ENCODE measurements at places on chromosomes 2 and 18.
A peak's percentile ranks its signal among the peaks of the same experiment; 100 is the strongest.

- no peak for DNase-seq
Measured at GRCh38 chr2:37780387-37780676, 108.9 kb upstream of the CDC42EP3 start.

DNA sequence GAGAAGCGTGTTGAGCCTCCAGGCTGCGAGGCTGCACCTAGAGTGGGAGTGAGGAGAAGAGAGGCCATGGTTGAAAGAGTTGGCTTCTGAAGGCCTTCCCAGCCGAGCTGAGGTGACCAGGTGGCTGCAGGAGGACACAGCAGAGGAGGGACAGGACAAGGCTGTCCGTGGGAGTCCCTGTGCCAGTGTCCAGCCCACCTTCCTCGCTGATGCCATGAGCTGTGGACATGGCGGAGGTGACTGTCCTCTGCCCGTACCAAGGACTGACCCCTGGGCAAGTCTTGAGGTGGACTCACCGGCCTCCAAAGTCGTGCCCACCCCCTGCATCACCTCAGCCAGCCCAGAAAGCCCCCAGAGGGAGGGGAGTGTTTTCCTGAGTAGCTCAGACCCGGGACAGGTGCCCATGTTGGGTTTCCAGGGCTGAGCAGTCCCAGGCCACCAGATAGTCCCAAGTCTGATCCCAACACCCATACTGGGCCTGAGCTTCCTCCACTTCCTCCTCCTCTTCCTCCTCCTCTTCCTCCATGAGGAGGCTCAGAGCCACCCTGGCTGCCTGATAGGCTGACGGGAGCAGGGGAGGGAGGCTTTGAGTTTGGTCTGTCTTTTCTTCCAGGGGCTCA, 43.0 kb upstream of the FOSL2 start:
- no peak for DNase-seq

- peak; percentile 98 for DNase-seq
Measured at GRCh38 chr2:37083873-37084794, at the start of the genes GPATCH11 and HEATR5B. Gene GPATCH11, plus strand, starts transcription at chr2:37084518. Its CDS starts 3,864 bp downstream, at chr2:37088382. Gene HEATR5B, minus strand, starts transcription at chr2:37084372. Its CDS starts 958 bp downstream, at chr2:37083414.

DNA sequence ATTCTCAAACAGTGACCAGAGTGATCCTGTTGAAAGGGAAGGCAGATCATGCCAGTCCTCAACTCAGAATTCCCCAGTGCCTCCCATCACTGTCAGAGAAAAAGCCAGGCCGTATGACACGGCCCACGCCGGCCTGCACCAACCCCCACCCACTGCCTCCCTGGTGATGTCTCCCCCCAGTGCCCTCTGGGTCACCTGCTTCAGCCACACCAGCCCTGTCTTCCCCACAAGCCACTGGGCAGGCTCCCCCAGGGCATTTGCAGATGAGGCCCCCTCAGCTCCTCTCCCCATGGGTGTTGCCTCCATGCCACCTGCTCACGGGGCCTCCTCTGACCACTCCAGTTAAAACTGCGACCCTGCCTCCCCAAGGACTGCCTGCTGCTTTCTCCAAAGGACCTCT, 169.8 kb downstream of the SH3RF3 start:
- DNase-seq: no peak

DNA sequence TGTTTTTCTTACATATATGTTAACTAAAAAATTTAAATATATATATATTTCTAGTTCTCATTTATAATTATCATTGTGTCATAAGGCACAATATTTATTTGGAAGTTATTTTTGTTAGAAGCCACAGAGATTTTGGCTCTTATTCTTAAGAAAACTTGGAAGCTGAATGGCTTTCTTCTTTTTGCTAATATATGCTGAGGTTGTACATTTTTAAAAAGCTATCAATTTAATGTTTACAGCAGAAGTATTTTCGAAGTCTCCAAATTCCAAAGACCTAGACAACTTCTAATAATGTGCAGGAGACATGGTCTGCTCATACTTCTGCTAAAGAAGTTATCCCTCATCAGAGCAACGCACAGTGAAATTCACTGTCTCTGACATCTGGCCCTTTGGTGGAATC, 3.7 kb upstream of the PIEZO2 start:
- no peak for DNase-seq

GRCh38 chr2:230982126-230982525, 13.8 kb upstream of the SPATA3 start:
- no peak for DNase-seq

DNA sequence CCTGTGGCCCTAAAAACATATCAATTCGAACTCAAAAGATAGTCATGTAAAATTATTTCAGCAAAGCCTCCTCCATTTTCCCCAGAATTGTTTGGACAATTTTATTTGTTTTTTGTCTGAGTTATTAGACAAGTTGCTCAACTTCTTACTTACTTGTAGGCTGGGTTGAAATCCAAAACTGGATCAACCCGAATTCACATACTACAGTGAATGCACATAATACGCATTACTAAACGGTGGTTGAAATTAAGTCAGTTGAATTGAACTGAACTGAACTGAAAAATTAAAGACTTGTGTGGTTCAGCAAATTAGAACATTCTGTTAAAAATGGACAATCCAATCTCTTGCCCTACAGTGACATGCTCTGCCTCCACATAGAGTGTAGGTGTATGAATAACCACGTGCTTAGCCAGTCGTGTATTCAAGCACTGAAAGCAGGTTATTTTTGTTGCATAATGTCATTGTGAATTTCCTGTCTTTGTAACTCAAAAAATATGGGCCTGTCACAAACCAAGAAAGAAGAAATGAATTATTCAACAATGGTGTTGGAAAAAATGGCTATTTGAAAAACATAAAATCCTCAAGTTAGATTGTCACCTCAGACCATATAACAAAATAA, 441.0 kb downstream of the TXNL1 start:
- DNase-seq: peak; percentile 12

GRCh38 chr2:20599001-20599600, 51.8 kb downstream of the HS1BP3 start:
- no peak for DNase-seq

DNA sequence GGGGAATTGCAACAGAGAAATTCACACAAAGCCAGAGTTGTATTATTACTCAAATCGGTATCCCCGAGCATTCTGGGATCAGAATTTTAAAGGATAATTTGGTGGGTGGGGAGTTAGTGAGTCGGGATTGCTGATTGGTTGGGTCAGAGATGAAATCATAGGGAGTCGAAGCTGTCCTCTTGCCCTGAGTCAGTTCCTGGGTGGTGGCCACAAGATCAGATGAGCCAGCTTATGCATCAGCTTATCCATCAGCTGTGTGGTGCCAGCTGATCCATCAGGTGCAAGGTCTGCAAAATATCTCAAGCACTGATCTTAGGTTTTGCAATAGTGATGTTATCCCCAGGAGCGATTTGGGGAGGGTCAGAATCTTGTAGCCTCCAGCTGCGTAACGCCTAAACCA, 34.3 kb upstream of the ITM2C start:
- DNase-seq: no peak

- no peak for DNase-seq
Measured at GRCh38 chr2:14423145-14423906, 209.2 kb upstream of the LRATD1 start.

- DNase-seq: no peak
Measured at GRCh38 chr2:165648801-165649200, 145.2 kb downstream of the GALNT3 start.

- DNase-seq: no peak
Measured at GRCh38 chr2:127163921-127164320, 56.2 kb downstream of the CYP27C1 start.

DNA sequence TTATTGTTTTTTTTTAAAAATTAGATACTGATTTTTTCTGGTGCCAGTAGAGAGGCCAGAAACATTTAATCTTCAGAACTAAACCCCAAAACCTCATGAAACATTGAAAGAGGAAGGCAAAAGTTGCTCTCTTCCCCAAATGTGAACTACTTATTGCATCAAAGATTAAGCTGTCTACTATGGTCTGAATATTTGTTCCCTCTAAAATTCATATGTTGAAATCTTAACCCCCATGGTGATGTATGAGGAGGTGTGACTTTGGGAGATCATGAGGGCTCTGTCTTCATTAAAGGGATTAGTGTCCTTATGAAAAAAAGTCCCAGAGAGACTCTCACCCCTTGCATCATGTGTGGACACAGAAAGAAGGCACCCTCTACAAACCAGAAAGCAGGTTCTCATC, 28.2 kb upstream of the SLC8A1 start:
- no peak for DNase-seq

DNA sequence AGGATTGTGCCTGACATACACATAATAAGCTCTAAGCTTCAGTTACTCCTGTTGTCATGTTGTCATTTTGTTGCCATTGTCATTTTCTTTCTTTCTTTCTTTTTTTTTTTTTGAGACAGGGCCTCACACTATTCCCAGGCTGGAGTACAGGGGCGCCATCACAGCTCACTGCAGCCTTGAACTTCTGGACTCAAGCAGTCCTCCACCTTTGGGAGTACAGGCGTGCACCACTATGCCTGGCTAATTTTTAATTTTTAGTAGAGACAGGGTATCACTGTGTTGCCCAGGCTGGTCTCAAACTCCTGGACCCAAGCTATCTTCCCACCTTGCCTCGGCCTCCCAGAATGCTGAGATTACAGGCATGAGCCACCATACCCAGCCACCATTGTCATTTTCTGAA, 30.9 kb upstream of the SCLY start:
- DNase-seq: no peak

- DNase-seq: no peak
Measured at GRCh38 chr2:45040786-45041185, 31.5 kb upstream of the SIX2 start.

GRCh38 chr18:74387383-74387782, 69.7 kb downstream of the DIPK1C start:
- DNase-seq: no peak

DNA sequence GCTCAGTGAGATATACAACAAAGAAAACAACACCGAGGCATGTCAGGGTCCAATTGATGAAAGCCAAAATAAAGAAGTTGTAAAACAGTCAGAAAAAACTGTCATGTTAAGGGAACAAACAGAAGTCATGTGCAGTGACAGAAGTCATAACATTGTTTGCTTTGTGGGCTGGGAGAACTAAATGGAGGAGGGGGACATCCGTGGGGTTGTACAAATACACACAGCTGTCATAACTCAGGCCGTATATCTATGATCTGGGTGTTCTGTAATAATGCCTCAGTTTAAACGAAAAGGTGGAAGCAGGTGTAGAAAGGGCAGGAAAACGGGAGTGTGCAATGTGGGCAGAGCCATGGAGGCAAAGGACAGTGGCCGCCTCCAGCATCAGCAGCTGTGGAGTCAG, 27.3 kb downstream of the TIMM21 start:
- DNase-seq: no peak

DNA sequence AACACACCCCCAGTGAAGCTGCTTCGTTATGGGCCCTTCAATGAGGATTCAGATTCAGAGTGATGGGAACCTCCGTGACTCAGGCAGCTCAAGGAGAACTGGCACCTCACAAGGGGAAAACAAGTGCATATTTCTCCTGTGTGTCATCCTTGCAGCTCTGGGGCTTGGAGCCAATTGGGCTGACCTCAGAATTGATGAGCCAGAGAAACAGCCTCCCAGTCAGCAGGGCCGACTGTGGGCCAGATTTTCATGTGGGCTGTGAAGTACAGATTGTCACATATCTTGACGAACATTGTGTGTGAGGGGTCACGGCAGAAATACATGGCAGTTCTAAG, 189.6 kb upstream of the SP5 start:
- peak; percentile 89 for DNase-seq

Measured in adipocyte (in vitro differentiated cells).